ENCODE measurements at places on chromosomes 1 and 21. TPM values are rescaled to one million over a fixed set of nuclear protein-coding genes. Genes with fewer than 3 reads are reported as not detected.

DNA sequence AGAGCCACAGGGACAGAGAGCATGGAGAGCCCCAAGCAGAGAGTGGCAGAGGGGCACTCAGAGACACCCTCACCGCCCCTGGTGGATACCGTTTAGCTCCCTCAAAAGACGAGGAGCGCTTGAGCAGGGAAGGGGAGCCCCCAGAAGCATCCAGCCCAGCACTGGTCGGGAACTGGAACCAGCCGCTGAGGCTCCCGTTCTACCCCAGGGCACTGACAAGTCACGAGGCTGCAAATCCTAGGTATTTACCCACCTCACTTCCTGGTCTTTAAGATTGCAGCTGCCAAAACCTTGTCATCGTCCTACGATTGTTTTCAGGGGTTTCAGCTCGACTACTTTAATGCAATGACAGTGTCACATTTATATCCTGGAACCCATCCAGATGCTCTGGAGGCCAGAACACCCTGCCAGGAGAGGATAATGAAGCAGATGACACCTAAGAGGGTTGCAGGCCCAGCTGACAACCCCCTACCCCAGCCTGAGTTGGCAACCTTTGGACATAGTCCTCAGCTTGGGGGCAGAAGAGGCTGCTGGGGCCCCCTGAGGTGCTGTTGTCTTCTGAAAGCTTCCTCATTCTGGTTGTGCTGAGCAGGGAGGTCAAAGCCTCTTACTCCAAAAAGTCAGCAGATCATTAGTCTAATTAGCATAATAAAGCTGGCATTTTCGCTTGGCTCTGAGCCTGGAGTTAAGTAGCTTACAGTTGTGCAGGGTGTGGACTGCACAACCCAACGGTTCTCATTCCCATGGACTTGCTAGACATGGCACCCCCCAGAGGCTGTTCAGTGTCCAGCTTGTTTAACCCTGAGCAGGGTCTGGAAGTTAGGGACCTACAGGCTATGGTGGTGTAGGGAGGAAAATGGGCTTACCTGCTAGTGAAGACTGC is 20.6 kb upstream of the BACE2 start:
- DNase-seq = no peak

DNA sequence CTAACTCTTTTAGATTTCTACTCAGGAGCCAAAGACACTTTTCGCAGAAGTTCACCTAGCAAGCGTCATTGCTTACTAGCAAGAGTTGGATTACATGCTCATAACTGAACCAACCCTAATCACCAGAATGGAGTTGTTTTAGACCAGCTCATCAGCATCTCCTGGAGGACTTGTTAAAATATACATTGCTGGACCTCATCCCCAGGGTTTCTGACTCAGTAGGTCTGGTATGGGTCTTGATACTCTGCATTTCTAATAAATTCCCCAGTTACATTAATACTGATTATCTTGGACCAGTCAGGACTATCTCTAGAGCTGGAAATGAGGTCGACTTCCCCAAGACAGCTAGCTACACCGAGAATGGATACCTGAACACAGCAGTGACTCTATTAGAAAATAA is 9.7 kb upstream of the PRDX6 start:
- no peak for DNase-seq

CD5L gene
- polyA plus RNA-seq = not detected

CASZ1 gene
- 14.9 TPM for polyA plus RNA-seq

GRCh38 chr1:54559111-54559548 is 11.1 kb downstream of the ACOT11 start:
- no peak for DNase-seq

DNA sequence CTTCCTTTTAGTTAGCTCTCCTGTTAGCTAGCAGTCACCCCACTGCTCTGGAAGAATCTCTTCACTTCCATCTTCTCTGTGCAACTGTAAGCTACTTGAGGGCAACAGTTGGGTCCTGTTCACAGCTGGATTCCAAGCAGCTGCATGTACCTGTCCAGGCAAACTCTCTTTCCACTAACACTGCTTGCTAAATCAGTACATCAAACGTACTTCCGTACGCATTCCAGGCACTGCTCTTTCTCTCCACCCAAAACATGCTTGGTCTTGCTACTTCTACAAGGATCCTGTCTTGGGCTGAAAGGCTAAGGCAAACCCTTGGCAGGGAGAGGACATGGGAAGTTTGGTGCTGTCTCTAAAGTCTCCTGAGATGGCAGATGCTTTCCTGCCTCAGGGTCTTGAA is 139.2 kb upstream of the CACNA1E start:
- DNase-seq = no peak

- DNase-seq = no peak
Measured at GRCh38 chr1:17930635-17931034, 175.5 kb downstream of the ACTL8 start.

DNA sequence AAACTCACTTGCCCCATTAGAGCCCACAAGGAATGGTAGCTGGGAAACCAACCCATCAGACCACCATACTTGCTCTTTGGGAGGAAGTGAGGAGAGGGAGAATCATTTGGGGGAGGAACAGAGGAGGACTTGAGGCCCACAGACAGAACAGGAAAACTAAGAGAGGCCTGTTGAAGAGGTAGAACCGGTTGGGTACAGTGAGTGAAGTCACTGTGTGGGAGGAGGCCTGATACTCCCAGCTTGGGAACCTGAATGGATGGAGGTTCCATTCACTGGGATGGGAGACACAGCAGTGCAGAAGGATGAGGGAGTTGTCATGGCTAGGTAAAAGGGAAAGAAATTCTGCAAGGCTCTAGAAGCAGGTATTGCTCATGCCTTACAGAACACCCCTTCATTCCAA is 63.4 kb upstream of the PSEN2 start:
- DNase-seq = no peak

DNA sequence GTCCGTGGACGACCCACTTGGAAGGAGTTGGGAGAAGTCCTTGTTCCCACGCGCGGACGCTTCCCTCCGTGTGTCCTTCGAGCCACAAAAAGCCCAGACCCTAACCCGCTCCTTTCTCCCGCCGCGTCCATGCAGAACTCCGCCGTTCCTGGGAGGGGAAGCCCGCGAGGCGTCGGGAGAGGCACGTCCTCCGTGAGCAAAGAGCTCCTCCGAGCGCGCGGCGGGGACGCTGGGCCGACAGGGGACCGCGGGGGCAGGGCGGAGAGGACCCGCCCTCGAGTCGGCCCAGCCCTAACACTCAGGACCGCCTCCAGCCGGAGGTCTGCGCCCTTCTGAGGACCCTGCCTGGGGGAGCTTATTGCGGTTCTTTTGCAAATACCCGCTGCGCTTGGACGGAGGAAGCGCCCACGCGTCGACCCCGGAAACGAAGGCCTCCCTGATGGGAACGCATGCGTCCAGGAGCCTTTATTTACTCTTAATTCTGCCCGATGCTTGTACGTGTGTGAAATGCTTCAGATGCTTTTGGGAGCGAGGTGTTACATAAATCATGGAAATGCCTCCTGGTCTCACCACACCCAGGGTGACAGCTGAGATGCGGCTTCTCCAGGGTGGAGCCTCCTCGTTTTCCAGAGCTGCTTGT is 32.4 kb downstream of the PRMT2 start:
- DNase-seq = no peak

PBXIP1 gene
- 62.9 TPM for polyA plus RNA-seq

DNA sequence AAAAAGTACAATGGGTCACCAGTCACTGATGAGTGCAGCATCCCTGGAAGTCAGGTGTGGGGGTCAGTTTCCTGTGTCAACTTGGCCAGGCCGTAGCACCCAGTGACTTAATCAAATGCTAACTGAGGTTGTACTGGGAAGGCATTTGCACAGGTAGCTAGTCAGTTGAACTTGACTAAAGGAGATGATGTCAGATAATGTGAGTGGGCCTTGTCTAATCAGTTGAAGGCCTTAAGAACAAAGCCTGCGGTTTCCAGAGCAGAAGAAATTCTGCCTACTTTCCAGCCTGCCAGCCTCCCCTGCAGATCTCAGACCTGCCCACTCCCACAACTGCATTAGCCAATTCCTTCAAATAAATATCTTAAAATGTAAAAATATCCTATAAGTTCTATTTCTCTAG is 57.1 kb downstream of the ERG start:
- no peak for DNase-seq

DNA sequence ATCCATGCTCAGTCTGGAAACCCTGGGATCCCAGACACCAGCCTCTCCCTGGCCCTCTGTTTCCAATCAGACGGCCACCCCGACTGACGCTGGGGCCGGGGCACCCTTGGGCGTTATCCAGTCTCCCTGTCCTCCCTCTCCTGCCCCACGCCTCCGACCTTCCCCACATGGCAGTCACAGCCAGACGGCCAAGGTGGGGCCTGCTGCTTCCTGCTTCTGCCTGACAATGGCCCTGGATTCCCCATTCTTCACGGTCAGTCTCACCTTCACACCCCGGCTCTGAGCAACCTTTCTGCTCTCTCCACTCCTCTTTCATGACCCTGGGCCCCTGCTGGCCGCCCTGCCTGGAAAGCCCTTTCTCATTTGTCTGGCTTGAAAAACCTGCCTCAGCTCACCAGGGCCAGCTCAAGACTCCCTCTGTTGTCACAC is 6.6 kb downstream of the GNG4 start:
- DNase-seq = no peak

GRCh38 chr1:19668888-19669287 is 4.2 kb downstream of the HTR6 start:
- DNase-seq = no peak

DNA sequence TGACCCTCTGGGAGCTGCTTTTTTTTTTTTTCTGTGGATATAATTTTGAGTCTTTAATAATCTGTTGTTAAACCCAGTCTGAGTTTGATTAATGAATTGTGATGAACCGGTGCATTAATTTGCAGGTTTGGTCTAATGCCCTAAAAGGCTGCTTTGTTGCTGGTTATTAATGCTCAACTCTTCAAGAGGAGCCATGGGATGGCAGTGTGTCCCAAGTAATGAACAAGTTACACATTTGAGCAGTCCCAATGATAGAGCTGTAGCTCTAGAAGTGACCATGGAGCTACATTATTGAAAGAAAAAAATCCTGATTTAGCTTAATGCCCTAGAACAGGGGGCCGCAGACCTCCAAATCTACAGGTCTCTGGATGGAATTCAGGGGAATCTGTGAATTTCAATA is 53.1 kb downstream of the RWDD3 start:
- no peak for DNase-seq

DNA sequence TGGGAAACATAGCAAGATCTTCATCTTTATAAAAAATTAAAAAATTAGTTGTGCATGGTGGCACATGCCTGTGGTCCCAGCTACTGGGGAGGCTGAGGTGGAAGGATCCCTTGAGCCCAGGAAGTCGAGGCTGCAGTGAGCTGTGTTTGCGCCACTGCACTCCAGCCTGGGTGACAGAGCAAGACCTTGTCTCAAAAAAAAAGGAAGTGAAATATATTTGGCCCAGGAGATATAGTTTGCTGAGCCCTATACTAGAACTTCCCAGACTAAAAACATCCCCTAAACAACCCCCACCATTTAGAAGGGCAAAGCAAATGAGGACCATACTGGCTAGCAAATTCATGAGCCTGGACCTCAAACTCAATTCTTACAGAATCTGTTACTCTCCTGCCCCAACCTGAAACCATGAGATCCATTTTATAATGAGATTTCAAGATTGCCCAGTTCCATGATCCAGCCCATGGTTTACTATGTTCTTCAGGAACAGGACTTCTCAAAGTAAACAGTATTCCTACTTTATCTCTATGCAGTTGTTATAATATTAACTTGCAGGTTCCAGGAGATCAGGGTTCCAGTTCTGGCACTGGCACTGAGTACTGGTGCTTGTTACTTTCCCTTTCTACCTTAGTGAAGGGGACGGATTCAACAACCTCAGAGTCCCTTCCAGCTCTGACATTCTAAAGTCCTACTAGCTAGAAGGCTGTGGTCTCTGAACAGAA is 48.9 kb upstream of the TADA1 start:
- DNase-seq = no peak

KRTAP13-2 gene
- not detected for polyA plus RNA-seq

DNA sequence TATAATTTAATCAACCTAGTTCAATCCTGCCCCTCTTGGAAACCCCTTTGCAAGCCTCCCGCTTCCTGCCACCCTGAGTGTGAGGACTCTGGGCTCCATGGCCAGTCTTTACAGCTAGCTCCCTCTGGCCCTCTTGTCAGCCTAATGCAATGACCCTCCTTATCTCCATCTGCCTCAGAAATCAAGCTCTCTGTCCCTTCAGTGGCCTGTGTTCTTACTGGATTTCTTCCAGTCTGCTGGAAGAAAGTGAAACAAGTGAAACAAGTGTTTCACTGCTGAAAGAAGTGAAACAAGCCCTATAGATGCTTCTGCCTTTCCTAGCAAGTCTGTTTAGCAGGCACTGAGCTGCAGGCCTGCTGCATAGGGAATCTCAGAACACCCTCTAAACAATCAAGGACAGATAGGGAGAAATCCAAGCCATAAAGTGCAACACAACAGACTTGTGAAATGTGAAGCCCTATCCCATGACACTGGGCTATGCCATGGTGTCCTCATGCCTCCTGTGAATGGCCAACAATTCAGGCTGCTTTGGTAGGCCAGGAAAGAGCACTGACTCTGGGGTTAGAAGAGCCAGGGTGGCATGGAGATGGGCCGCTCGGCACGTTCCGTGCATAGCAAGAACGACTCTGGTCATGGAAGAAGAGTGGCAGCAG is 55.9 kb downstream of the FAM163A start:
- DNase-seq = no peak

TAS1R3 gene
- 0.27 TPM for polyA plus RNA-seq

DNA sequence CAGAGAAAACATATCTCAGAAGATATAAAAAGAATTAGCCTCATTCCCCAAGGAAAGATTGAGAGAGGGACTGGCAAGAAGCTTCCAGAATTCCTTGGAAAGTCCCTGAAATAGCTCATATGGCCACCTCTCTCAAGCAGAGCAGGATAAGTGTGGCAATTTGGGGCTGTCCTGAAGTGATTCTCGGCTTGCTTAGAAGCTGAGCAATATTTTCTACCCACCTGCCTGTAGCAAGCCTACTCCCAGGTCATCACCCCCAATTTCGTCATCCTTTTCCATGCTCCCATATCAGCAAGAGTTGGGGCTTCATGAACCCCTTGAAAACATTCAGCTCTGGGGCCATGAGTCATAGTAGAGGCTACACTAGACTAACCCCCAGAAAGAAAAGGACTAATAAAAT is 131.5 kb downstream of the PLPP3 start:
- DNase-seq = no peak

ZNF697 gene
- polyA plus RNA-seq = 27.7 TPM

GRCh38 chr1:226734611-226735153 is 4.4 kb downstream of the ITPKB start:
- DNase-seq = no peak

GRCh38 chr1:33379631-33380354 is 51.1 kb downstream of the PHC2 start:
- DNase-seq = no peak

DNA sequence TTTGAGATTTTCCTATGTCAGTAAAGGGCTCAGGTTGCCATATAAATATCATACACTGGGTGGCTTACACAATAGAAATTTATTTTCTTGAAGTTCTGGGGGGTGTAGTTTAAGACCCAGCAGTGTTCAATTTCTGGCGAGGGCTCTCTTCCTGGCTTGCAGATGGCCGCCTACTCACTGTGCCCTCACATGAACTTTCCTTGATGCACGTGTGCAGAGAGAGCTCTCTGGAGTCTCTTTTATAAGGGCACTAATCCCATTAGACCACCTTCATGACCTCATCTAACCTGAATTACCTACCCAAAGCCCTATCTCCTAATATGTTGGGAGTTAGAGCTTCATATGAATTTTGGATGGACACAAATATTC is 21.1 kb downstream of the TMEM51 start:
- DNase-seq = no peak

LRRIQ3 gene
- 2.9 TPM for polyA plus RNA-seq

GRCh38 chr1:905071-905749 is 18.5 kb upstream of the SAMD11 start:
- DNase-seq = no peak

ZNF687 gene
- 15.2 TPM for polyA plus RNA-seq

GRCh38 chr1:246528933-246529731 is 22.1 kb upstream of the SMYD3 start:
- DNase-seq = no peak

GRCh38 chr21:39111931-39112550 is 71.2 kb downstream of the PSMG1 start:
- no peak for DNase-seq
